ENCODE measurements at places on chromosomes 6 and 20.

GRCh38 chr6:127844529-127844928, 56.3 kb downstream of the THEMIS start:
- no peak for DNase-seq

DNA sequence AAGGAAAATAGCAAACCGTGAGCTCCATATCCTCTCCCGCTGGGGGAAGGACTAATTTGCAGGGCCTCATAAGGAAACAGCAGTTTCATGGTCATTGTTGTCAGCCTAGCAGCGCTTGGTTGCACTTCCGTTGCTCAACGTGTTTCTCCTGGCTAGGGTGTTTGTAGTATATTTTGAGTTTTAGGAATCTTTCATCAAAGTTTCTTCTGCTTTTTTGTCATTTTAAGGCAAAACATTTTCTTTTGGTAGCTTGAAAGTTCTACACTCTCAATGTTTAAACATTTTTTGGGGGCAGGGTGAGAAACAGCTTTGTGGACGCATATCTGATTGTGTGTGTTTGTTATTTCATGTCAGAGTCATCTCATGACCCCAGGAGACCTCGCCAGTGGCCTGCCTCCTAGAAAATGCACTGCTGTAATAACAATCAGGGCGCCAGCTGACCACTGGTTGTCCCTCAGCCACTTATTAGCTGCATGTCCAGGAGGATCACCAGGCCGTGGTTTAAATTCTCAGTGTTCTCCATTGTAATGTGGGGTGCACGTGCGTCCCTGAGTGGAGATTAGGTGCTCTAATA, 20.6 kb downstream of the JARID2 start:
- no peak for DNase-seq

DNA sequence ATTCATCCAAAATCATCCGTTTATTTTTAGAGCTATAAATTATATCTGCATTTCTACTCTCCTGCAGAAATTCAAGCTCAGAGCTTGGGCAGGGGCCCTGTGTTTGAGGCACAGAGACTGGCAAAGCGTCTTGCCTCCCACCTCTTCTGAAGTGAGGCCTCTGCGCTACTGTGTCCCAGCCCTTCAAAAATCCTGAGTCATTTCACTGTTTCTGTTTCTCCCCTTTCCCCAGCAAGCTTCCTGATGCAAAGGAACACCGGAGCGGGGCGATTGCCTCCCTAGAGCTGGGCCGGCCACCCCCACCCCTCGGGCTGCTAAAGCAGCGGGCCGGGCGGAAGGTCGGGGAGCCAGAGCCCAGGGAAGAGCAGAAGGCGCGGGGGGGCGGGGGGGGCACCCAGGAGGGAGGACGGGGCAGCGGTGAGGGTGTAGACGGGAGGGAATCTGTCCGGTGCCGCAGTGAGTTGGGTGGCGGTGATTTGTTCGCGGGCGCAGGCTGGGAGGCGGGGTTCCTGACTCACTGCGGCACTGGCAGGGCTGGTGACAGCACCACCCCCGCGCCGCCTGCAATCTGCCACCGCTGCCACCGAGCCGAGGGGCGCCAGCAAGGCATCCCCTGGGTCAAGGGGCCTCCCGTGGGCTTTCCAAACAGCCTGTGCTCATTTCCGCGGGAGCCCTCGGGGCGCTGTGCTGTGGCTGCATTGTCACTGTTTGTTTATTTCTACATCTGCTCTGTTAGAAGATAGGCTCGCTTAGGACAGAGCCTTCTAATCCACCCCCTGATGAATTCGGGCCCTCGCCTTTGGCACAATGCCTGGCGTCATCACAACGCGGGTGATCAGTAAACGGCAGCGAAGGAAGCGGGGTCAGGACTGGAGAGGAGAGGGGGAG, 46.5 kb upstream of the SNAP25 start:
- peak; percentile 4 for DNase-seq

DNA sequence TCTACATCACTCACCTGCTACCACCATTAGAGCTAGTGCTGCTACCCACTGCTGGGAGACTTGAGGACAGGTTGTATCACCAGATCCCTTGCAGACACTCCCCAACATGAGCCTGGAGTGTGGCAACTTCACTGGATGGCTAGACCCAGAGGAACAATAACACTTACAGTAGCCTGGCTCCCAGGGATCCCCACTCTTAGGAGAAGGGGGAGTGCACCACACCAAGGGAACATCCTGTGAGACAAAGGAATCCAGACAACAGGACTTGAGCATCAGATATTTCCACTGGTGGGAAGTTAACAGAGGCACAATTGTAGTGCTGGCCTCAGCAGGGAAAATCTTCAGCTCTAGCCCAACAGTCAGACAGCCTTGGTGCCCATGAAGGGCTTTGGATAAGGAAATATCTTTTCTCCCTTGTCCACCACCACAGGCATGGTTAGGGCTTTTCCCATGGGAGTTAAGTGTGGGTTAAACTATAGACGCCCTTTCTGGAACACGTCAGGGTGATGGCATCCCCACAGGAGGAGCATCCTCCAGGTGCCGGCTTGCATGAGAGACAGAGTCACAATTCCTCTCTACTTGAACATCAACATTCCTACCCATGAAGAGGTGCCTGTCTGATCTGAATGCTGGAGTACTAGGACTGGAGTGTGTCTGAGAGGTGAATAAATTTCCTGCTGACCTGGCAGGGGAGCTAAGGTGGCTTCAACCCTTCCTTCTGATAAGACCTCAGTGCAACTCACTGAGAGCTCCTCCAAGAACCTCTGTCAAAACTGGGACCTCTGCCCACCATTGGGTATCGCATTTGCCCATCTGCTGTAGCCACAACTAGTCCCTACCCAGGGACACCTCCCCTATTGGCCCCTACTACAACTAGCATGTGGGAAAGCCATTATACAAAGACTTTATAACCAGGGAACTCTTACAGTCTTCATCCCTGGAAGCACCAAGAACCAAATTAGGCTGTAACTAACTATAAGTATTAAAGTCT, 55.4 kb upstream of the SIRPG start:
- no peak for DNase-seq

DNA sequence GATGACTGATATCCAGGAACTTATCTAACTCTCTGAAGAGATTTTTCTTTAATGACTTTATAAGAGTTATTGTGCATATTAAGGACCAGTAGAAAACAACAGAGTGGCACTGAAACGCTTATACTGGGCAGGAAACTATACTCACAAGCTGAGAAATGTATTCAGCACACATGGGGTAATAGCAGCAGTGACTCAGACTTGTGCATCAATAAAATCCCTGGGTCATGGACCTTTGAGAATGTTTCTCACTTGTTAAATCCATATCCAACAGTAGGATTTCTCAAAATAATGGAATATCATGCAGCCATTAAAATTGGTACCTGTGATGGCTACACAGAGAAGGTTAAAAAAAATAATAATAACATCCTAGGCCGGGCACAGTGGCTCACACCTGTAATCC, 219.5 kb downstream of the BTBD9 start:
- no peak for DNase-seq

GRCh38 chr6:13251242-13251641, 77.1 kb downstream of the TBC1D7 start:
- DNase-seq: no peak

Data from activated gamma-delta T cell treated with Interleukin-2 at 50 U/mL for 16 hours (primary cell).